ENCODE measurements at places on chromosomes 12 and 14.
A peak's percentile ranks its signal among the peaks of the same experiment; 100 is the strongest.

DNA sequence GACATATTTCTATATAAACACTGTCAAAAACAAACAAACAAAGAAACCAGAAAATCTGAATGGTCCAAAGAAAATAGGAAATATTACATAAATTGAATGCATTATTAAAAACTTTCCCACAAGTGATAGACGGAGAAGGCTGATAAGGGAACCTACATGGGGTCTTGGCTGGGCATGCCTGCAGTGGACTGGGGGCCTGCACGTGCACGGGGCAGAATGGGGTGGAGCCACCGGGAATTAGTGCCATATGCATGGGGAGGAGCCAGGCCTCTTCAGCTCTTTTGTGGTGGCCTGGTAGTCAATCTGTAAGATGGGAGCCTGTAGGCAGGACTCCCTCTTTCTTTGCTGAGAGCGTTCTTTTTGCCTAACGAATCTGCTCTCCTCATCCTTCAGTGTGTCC, 1031.7 kb upstream of the FBXO33 start:
- DNase-seq, result no peak

DNA sequence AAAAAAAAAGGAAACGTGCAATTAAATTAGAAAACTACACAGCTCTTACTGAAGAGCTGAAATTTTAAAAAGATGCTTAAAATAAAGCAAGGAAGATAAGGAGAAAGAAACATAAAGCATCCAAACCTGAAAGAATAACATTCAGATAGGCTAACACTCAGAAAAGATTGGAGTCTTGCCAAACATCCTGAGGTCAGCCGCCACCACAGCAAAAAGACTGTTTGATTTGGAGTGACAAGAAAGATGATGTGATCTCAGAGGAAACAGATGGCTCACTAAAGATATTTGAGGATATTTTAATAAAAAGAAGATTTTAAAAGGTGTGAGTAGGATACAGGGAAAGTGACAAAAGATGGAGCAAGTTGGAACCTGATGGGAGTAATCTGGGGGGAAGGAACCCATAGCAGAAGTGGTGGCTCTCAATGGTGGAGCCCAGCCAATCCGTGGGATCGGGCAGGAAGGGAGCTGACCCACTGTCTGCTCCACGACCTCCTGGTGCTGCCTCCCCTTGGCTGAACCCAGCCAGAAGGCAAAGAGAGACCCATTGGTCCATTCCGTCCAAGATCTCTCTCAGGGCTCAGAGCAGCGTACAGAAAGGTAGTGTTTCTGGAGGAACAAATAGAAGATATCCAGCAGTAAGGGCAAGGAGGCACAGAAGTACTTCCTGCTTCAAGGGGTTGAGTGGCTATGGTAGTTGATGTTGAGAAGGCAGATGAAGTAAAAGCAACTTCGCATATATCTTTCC, 469.6 kb downstream of the RGS6 start:
- peak; percentile 18 for DNase-seq

GRCh38 chr12:59677857-59678256, 82.0 kb downstream of the SLC16A7 start:
- DNase-seq, result no peak

DNA sequence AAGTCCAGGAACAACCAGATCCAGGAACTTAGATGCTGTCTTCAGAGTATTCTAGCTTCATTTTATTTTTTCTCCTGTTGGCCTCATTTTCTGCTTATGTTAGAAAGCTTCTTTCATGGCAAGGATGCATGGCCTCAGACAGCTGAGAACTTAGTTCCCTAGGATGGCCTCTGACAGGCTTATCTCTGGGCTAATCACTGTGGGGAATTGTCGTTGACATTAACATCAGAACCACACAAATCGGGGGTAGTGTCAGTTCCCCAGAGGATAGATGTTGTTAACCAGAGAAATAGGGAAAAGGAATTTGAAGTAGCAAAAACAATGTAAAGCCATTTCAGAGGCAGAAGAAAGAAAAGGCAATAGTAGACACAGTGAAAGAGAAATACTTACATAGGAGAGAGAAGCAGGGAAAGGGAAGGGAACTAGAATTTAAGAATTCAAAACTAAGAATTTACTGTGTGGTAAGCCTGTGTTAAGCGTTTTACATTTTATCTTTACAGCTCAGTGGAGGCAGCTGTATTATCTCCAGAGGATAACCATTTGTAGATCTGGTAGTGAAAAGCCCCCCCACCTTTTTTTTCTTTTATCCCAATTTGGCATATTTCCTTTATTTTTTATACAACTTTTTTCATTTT, 21.8 kb downstream of the FUT8 start:
- DNase-seq, result no peak

DNA sequence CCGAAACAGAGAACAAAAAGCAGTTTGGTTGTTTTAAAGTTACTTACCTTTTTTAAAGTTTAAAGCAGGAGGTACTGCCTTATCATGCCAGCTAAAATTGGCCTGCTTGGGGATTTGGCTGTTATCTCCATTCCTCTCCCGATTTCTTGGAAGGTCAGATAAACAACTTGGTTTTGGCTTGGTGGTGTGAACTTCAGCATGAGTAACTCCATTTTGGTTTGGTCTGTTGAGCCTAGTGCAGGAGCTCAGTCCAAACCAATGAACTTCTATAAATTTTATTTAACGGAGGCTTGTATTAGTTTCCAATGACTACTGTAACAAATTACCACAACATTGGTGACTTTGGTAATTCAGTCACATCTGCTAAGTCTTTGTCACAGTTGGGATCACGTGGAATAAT, 82.3 kb downstream of the PLEKHA5 start:
- no peak for DNase-seq

- no peak for DNase-seq
Observed at GRCh38 chr12:50017641-50018040, 7.7 kb downstream of the RACGAP1 start.

GRCh38 chr14:103450416-103450815, 65.2 kb downstream of the MARK3 start:
- no peak for DNase-seq

DNA sequence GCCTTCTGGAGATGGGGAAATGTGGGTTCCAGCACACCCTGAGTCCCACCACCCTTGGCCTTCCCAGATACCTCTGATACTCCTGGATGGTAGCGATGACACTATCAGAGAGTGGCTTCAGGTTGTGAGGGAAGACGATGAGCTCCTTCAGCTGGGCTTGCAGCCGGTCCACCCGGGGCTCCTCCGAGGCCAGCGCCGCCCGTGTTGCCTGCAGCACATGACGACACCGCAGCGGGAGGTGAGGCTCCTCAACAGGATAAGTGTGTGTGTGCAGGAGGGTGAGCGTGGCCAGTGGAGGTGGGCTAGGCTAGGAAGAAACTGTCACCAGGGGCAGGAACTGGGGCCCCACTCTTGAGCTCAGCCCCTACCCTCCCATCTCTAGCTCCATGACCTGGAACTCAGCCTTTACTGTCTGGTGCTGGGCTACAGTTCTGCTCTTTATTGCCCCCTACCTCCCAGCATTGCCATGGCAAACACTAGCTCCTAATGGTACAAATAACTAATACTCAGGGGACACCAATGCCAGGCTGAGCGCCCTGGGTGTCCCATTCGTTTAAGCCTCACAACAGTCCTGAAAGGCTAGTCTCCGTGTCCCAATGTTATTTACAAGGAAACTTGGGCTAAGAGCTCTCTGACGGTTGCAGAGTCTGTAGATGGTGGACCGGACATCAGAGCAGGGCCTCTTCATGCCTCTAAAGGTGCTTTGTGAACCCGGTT, 64.1 kb downstream of the SYNE3 start:
- peak; percentile 11 for DNase-seq

- no peak for DNase-seq
Observed at GRCh38 chr12:29656762-29657538, 126.8 kb downstream of the TMTC1 start.

GRCh38 chr12:90045559-90045958, 336.9 kb upstream of the ATP2B1 start:
- no peak for DNase-seq

- no peak for DNase-seq
Observed at GRCh38 chr14:74875941-74876913, at the start of gene PROX2. Gene PROX2 (minus strand): TSS chr14:74876145. CDS start chr14:74863834, 12,311 bp downstream.

DNA sequence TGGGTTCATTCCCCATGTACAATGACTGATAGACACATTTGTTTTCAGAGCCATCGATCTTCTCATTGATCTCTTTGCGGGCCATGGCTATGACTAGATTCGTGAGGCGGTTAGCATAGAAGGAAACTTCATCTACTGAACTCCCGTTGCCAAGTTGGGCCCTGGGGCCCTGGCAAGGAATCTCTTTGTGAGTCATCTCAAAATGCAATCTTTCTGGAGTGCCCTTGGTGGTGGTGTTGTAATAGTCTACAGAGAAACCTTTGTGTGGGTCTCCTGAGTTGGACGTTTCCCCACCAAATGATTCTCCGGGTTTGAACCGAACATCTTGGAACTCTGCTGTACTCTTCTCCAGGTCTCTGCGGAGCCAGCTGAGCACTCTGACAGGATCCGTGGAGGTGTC, 20.4 kb downstream of the AKAP3 start:
- peak; percentile 40 for DNase-seq

DNA sequence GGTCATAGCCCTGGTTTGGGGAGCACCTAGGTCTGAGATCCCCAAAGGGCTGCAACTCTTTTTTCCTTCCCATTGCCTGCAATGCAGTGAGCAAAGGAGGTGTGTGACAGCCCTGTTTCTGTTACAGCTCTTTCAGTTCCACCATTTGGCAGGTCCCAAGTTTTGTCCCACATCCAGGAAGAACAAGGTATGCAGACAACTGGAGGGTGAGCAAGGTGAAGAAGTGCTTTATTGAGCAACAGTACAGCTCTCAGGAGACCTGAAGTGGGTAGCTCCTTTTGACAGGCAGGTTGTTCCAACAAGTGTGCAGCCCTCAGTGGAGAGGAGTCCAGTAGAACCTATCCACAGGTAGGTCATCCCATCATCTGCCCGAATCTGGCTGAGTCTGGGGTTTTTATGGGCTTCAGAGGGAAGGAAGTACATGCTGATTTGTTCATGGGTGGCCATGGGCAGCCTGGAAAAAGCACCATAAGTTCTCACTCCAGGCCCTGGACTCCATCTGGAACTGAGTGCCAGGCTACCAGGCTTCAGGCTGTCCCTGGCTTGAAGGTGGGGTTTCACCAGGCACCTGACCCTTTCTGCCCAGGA, 62.8 kb upstream of the NAV3 start:
- DNase-seq, result no peak

- DNase-seq, result no peak
Observed at GRCh38 chr14:101734246-101734847, 27.2 kb upstream of the PPP2R5C start.

GRCh38 chr14:72308967-72309485, 376.8 kb downstream of the RGS6 start:
- DNase-seq, result no peak

DNA sequence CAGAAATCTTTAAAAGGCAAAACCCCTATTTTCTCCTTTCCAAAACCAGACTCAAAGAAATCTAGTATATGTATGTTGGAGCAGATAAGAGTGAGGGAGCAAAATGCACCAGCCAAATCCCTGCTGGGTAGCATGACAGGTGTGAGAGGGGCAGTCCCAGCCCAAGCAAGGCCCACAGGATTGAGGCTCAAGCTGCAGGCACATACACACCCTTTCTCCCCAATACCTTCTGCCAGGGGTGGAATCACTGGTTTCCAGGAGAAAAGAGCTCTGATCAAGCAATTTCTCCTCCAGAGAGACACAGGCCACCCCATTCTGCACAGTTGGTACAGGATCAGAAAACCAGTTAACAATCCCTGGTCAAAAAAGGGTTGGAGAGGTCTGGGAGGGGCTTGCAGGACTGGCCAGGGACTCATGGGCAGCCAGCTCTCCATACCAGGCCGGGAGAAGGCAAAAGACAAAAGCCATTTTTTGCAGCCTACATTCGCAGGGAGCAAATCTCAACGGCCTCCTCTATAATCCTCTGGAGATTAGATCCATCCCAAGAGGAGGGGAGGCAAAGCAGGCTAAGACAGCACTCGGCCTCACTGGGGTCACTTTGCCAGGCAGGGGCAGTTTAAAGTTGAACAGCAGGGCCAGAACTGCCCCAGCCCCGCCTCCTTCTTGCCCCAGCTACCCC, 2.1 kb downstream of the KMT2D start:
- DNase-seq, result no peak

GRCh38 chr12:27048822-27049752, 26.7 kb downstream of the MED21 start:
- peak; percentile 76 for DNase-seq

DNA sequence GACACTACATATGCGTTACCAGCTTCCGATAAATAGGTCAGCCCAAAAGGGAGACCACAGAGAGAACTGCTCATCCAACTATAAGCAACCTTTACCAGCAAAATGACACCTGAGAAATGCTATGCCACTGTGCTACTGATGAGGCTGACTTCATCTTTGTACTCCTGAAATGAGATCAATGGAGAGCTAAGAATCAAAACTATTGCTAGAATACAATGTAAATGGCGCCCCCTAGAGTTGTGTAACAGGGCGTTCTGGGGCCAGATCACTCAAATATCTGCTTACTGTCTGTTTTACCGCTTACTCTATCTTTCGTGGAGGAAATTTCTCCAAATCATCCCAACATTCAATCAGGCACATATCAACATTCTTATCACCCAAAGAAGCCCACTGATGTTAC, 4.6 kb downstream of the ZNF384 start:
- DNase-seq, result peak; percentile 36

GRCh38 chr14:70907996-70908934, 1.0 kb downstream of the PCNX1 start:
- peak; percentile 48 for DNase-seq

DNA sequence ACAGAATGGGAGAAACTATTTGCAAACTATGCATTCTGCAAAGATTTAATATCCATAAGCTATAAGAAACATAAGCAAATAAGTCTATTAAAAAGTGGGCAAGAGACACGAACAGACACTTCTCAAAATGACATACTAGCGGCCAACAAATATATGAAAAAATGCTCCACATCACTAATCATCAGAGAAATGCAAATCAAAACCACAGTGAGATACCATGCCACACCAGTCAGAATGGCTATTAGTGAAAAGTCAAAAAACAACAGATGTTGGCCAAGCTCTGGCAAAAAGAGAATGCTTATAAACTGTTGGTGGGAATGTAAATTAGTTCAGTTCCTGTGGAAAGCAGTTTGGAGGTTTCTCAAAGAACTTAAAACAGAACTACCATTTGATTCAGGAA, 121.3 kb downstream of the KCNMB4 start:
- no peak for DNase-seq

GRCh38 chr14:81759541-81759940, 225.9 kb upstream of the SEL1L start:
- no peak for DNase-seq

DNA sequence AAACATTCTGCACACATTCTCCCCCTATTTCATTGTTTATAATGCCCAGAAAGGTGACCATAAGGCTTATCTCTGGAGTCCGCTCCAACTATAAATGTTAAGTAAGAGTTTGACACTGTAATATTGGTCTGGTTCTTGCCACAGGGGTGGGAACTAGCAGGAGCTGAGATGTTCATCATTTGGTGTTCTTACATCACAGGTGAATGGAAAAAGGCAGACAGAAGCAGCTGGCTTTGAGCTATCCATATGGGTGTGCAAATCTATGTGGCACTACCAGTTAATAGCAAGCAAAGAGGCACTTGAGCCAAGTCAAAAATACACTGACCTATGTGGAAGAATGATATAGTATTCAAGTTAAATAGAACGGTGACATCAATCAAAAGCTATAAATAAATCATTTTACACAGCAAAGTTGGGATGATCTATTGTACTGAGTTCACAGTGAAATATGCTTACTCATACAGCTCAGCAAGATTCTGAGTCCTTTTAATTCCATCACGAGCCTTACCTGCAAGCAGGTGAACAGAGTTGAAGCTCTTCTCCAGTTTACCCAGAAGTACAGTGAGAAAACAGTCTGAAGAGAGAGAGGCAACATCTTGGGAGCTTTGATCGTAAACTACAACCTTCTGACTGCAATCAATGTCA, 43.2 kb downstream of the DUSP16 start:
- DNase-seq, result no peak

GRCh38 chr14:64510825-64511671, 6.5 kb downstream of the ZBTB1 start:
- DNase-seq, result peak; percentile 56
